ENCODE measurements at places on chromosomes 4 and X. TPM values are rescaled to one million over a fixed set of nuclear protein-coding genes. Genes with fewer than 3 reads are reported as not detected.

DNA sequence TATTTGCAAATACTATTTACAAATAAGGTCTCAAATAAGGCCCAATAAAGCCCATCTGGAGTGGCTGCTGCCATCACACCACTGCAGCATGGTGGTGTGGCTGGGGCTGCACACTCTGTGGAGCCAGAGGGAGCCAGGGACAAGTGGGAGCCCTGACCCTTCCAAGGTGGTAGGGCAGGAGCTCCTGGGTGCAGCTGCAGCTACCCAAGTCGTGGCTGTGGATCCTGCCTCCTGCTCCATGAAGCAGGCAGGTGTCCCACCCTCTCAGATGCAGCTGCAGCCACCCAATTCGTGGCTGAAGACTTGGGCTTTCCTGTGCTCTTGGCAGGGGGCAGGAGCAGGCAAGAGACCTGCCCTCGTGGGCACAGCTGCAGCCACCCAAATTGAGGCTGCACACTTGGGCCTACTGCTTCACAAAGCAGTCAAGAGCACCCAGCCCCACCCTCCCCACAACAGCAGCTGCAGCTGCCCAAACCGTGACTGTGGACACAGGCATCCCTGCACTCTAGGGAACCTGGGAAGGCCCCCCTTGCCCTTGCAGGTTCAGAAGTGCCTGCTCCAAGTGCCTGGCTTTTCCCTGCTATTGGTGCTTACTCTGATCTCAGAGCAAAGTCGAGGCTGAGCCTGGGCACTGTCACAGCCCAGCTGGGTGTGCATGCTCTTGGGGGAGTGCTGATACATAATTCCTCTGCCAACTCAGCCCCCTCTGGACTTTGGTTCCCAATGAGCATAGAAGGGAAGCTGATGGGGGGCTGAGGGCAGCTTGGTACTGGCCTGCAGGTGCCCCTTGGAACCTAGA, 614.8 kb downstream of the PCDH18 start:
- no peak for DNase-seq

FBXO8 gene
- total RNA-seq: 29.2 TPM

GRCh38 chrX:149807747-149808458, 26.2 kb downstream of the MAGEA9 start:
- no peak for DNase-seq

GRCh38 chr4:30653291-30653690, 66.9 kb upstream of the PCDH7 start:
- DNase-seq: no peak

STARD8 gene
- total RNA-seq: 9.2 TPM

GRCh38 chr4:89610236-89610635, 226.7 kb downstream of the SNCA start:
- DNase-seq: no peak

GRCh38 chr4:121072224-121073003, at the start of gene NDNF:
NDNF (minus strand) TSS chr4:121072535; CDS start chr4:121045837, 26,698 bp downstream.
- DNase-seq: no peak

COX7B2 gene
- total RNA-seq: not detected

GRCh38 chrX:92230628-92231027, 451.5 kb downstream of the PCDH11X start:
- no peak for DNase-seq

TMEM35A gene
- 0.33 TPM for total RNA-seq

Measured in breast epithelium (tissue), 4 donors.